Activated CD4-positive, alpha-beta T cell treated with anti-CD3 and anti-CD28 coated beads, Interleukin-2, Interleukin-6, amounts not matched to agents 100 ng/mL and 50 ng/mL, durations not matched to agents 16 hours and 8 hours (primary cell): ENCODE measurements at places on chromosomes 2 and 18.

GRCh38 chr18:36398419-36398818, 100.9 kb downstream of the FHOD3 start:
- no peak for DNase-seq

DNA sequence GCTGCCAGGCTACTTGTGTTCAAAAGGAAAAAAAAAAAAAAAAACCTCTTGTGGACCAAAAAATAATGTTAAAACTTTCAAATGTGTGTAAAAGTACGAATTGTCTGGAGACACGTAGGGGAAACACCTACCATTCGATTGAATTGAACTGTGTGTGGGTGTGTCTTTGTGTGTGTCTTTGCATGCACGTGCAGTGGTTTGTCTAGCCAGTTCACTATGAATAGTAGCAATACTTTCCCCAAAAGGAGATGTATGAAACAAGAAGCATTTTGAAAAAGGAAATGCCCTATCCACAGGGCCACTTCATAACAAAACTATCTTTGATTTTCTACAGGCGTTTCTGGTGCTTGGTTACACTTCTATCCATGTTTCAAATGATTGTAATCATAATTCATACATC, 186.8 kb downstream of the RPRM start:
- DNase-seq = no peak

- DNase-seq = no peak
Observed at GRCh38 chr2:178377046-178377445, 73.9 kb downstream of the PRKRA start.

GRCh38 chr2:130337735-130338325, 4.9 kb upstream of the IMP4 start:
- DNase-seq = no peak

GRCh38 chr18:75005626-75006025, 203.3 kb downstream of the PTGR3 start:
- no peak for DNase-seq

DNA sequence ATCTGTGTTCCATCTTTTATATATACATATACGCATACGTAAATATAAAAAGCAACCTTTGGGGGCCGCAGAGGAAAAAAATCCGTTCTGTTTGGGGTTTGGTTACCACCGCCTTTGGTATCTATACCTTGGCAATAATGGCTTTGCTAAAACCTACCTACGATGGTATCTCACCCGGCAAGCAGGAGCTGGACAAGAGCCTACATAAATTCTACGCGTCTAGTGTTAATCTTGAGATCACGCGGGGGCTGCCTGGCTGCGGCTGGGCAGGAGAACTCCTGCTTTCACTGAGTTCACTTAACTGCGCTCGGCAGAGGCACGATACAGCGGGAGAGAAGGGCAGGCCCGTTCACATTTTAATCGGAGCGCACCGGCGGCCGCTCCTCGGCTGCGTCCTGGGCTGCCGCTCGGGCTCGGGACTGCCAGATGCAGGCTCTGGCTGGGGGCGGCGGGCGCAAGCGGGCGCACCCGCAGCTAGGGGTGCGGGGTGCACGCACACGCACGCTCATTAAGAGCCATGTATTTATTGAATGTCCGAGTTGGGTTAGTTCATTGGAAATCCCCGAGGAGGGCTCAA, 1.7 kb upstream of the POU3F3 start:
- no peak for DNase-seq

DNA sequence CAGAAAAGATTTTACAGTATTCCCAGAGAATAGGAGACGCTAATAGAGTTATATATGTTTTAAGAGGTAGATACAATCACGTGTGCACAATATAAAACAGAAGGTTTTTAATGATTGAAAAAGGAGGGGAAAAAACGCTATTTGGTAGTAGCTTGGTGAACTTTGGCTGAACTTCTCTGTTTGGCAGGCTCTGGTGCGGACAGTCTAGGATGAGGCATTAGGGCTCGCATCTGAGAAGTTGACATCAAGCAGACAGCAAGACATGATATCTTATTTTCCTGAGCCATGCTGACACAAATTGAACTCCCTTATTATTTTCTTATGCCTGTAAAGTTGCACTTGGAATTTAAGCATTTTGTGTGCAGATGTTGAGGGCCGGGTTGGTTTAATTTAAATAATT, 176.6 kb downstream of the EN1 start:
- no peak for DNase-seq

GRCh38 chr2:164617466-164617865, 3.8 kb downstream of the GRB14 start:
- no peak for DNase-seq

DNA sequence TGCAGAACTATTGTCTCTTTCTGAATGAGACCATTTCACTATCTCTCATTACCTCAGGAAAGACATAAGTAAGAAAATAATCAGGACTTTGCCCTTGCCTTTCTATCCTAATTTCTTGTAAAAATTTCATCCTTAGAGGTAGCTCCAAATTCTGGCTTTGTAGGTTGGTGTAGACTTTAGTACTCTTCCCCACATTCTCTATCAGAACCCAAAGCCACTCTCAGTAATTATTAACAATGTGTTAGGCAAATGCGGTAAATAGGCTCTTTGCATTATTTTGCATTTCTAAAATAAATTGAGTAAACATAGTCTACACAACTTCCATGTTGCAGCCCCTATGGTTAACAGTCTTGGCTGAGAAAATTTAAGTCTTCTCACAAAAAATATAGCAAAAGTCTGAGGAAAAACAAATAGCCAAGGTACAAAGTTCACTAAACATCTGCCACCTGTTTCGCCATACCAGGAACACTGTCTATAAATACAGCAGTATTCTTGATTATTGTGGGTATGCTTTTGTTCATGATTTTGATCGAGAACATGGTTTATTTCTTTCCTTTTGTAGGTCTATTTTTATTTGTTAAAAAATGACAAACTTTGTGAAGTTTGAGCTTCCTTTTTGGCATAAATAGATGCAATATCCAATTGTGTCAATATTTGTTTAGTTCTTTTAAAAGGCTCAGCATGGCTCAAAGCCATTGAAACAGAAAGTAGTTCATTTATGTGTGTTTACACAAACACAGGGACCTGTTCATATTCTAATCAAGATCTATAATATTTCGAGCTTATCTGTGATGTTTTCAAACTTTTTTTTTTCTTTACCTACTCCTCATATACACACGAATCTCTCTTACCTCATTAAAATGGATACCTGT, 1061.5 kb downstream of the CNTNAP5 start:
- no peak for DNase-seq

- DNase-seq = no peak
Observed at GRCh38 chr18:44848644-44849335, 168.1 kb downstream of the SETBP1 start.

DNA sequence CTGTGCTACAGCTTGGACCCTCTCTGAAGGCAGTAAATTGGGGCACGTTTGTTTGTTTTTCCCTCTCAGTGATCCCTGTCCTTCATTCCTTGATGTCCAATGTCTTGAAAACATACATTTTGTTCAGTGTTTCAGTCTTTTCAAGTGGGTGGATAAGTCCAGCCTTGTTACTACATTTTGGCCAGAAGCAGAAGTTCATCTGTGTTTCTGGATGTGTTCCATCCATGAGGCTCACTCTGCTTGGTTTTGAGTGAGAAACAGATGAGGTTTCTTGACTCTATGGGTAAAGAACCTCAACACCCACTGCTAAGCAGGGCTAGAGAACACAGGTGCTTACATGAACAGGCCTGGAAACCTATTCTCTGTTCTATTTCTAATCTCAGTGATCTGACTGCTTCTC, 74.5 kb upstream of the RFX8 start:
- no peak for DNase-seq

DNA sequence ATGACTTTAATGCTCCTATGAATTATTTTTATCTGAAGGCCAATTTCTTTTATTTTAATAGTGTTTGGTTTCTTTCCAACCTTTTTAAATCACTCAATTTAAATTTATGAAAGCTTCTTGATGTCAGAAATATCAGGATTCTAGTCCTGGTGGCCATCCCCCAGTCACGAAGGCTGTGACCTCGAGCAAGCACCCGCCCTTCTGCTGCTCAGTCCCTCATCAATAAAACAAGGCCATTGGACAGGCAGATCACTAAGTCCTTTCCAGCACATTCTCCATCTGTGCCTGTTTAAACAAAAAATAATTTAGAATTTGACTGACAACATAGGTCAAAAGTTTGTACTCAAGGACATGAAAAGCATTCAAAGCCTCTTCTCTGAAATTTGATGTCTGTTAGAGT, 483.6 kb upstream of the VRK2 start:
- DNase-seq = no peak

GRCh38 chr2:241799522-241800197, 9.3 kb upstream of the NEU4 start:
- DNase-seq = no peak
